Kidney (tissue), 22 donors: ENCODE measurements at places on chromosomes 2 and 18. TPM values are rescaled to one million over a fixed set of nuclear protein-coding genes. Genes with fewer than 3 reads are reported as not detected.

GYPC gene
- 51.1 TPM for total RNA-seq

SKOR2 gene
- not detected for total RNA-seq

EDAR gene
- 3.1 TPM for total RNA-seq

OSBPL1A gene
- total RNA-seq: 40.3 TPM

SLC20A1 gene
- total RNA-seq: 46.2 TPM

IAH1 gene
- 52.7 TPM for total RNA-seq

AFTPH gene
- 41.2 TPM for total RNA-seq

PLCD4 gene
- 11.0 TPM for total RNA-seq

DTNA gene
- 22.3 TPM for total RNA-seq

CETN1 gene
- total RNA-seq: not detected

TUBA4B gene
- total RNA-seq: 0.98 TPM

B4GALT6 gene
- 4.2 TPM for total RNA-seq

AQP4 gene
- 11.6 TPM for total RNA-seq

NBAS gene
- 44.2 TPM for total RNA-seq

PSMA8 gene
- not detected for total RNA-seq

NTSR2 gene
- total RNA-seq: not detected

BMP10 gene
- total RNA-seq: not detected

IL36A gene
- total RNA-seq: not detected

CFAP65 gene
- 2.0 TPM for total RNA-seq

VAPA gene
- total RNA-seq: 171 TPM

APLF gene
- total RNA-seq: 5.9 TPM

ZBTB7C gene
- total RNA-seq: 13.8 TPM

DES gene
- total RNA-seq: 74.2 TPM

MDH1B gene
- total RNA-seq: 8.1 TPM

GREB1 gene
- total RNA-seq: 0.98 TPM

IL36B gene
- not detected for total RNA-seq

UBE2E3 gene
- total RNA-seq: 78.7 TPM

ABCA12 gene
- 3.0 TPM for total RNA-seq

IL1R1 gene
- 95.9 TPM for total RNA-seq

VWA3B gene
- total RNA-seq: 0.35 TPM

DLX1 gene
- total RNA-seq: not detected

DSC3 gene
- not detected for total RNA-seq

MCFD2 gene
- total RNA-seq: 86.6 TPM

FER1L5 gene
- total RNA-seq: 1.3 TPM
